CD4-positive, alpha-beta T cell treated with Interleukin-1 beta for 1 hour (primary cell): ENCODE measurements at places on chromosomes 5 and 9.

GRCh38 chr9:136485049-136486045, 2.5 kb upstream of the SEC16A start:
- peak; percentile 81 for DNase-seq

- DNase-seq: no peak
Observed at GRCh38 chr5:172156541-172156994, 31.5 kb downstream of the STK10 start.

DNA sequence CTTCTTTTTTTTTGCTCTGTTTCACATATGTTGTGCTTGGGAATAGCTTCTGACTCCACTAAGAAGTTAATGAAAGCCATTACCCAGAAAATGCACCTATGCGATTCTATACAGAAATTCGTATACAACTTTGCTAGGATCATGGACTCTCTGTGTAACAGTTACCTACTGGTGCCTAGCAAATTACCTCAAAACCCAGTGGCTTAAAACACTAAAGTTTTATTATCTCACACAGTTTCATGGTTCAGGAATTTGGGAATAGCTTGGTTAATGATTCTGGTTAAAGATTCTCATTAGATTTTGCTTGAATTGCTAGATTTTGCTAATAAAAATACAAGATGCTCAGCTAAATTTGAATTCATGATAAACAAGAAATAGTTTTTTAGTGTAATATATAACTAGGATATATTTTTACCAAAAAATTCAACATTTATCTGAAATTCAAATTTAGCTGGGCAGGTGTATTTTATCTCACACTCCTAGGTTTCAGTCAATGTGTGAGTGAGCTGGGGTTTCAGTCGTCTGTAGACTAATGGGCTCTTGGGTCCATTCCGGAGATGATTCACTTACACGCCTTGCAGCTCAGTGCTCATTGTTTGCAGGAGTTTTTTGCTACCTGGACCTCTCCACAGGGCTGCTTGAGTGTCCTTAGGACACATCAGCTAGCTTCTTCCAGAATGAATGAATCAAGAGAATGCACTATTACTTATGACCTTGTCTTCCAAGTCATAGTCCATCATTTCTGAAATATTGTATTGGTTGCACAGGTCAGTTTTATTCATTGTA, 75.1 kb downstream of the MROH2B start:
- DNase-seq: no peak

- no peak for DNase-seq
Observed at GRCh38 chr5:57598756-57599155, 116.1 kb upstream of the ACTBL2 start.
